Ovary (tissue), 10 donors: ENCODE measurements at places on chromosomes 2 and 18. TPM values are rescaled to one million over a fixed set of nuclear protein-coding genes. Genes with fewer than 3 reads are reported as not detected.

DNA sequence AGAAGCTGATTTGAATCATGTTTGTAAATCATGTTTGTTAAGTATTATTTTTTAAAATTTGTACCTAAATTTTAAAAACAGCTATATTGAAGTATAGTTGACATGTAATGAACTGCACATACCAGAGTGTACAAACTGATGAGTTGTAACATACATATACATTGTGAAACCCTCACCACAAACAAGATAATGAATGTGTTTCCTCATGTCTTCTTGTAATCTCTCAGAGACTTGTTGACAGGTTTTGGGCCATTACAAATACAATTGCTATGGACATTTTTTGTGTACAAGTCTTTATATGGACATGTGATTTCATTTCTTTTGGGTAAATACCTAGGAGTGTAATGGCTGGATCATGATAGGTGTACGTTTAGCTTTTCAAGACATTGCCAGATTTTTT lies 21.5 kb downstream of the WDR43 start:
- DNase-seq = no peak

- no peak for DNase-seq
Measured at GRCh38 chr2:84999553-84999955, 28.6 kb downstream of the KCMF1 start.

DNA sequence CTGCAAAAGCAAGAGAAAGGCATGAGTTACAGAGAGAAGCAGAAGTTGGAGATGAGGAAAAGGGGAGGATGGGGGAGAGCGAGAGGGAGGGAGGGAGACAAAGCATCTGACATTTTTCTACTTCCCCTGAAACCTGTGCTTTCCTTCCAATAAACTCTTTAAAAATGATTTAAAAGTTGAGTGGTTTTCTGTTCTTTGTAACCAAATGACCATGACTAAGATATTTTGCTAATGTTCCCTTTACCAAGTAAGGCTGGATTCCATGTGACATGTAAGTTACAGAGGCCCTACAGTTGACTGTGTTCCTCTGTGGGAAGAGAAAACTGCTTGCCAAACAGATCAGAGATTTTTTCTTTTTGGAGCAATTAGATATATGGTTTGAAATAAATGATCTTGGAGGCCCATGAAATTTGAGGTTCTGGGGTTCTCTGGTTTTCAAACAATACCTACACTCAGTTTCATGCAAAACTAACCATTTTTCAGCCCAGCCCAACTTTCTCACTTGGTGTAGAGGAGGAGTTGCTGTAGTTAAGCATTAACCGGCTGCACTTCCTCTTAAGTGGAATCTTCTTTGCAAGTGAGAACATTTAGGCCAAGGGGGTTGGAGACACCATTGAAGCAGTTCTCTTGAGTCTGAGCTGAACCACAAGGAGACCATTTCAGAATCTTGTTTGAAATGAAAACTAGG lies 34.5 kb downstream of the INSIG2 start:
- no peak for DNase-seq

GRCh38 chr18:71168557-71169145 lies 879.8 kb downstream of the SOCS6 start:
- no peak for DNase-seq

DNA sequence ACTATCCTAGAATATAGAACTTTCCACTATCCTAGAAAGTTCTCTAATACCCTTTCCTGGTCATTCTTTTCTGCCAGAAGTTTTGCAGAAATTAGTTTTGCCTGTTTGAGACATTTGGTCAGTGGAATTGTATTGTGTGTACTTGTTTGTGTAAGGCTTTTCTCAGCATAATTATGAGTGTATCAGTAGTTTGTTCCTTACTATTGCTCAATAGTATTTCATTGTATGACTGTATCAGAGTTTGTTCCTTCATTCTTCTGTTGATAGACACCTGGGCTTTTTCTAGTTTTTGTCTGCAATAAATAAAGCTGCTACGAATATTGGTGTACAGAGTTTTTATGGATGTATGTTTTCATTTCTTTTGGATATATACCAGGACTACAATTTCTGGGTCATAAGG lies 27.2 kb downstream of the CCDC138 start:
- no peak for DNase-seq

DNA sequence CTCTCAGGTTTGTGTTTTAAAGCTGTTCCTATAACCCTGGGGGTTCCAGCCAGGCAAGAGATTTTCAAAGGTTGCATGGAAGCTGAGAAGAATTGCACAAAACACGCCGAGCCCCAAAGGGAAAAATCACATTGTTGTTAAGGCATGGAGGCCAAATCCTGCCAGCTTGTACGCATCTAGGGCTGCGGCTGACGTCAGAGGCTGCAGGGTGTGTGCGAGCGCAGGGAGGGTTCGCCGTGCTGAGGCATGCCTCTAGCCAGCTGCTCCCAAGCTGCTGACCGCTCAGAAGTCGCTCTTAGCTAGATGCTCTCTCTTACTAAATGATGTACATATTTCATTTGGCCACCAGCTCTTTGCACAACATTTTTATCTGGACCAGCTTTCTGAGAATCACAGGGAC lies 191.8 kb downstream of the LPIN1 start:
- DNase-seq = peak; percentile 82

DNA sequence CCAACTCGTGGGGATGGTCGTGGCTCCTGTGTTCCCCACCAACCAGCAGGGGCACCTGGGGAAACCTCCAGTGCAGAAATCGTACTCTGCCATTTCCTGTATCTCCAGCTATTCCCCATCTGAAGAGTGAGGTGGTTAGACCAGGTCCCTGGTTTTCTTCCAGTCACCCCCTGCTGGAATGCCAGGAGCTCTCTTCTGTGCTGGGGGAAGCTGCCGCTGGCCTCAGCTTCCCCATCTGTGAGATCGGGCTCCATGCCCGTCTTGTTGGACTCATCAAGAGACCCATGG lies 119.7 kb downstream of the INHBB start:
- no peak for DNase-seq

GRCh38 chr2:11777066-11777782 lies 30.8 kb downstream of the LPIN1 start:
- no peak for DNase-seq

- no peak for DNase-seq
Measured at GRCh38 chr18:34611904-34612303, 98.2 kb upstream of the DTNA start.

DNA sequence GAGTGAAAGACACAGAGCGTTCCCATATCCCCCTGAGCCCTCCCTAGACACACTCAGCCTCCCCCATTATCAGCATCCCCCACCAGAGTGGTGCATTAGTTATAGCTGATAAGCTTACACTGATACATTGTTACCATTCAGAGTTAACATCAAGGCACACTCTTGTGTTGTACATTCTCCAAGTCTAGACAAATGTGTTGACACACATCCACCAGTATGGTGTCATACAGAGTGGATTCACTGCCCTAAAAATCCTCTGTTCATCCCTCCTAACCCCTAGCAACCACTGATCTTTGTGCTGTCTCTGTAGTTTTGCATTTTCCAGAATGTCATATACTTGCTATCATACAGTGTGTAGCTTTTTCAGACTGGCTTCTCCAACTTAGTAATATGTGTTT lies 78.0 kb upstream of the RPL31 start:
- DNase-seq = no peak

GRCh38 chr18:9488538-9488937 lies 13.2 kb downstream of the RALBP1 start:
- no peak for DNase-seq

GRCh38 chr2:21011876-21012556 lies 31.9 kb downstream of the APOB start:
- no peak for DNase-seq

- DNase-seq = no peak
Measured at GRCh38 chr2:188220535-188220934, 71.1 kb upstream of the GULP1 start.

- DNase-seq = no peak
Measured at GRCh38 chr2:80147690-80148089, 156.9 kb downstream of the LRRTM1 start.

DNA sequence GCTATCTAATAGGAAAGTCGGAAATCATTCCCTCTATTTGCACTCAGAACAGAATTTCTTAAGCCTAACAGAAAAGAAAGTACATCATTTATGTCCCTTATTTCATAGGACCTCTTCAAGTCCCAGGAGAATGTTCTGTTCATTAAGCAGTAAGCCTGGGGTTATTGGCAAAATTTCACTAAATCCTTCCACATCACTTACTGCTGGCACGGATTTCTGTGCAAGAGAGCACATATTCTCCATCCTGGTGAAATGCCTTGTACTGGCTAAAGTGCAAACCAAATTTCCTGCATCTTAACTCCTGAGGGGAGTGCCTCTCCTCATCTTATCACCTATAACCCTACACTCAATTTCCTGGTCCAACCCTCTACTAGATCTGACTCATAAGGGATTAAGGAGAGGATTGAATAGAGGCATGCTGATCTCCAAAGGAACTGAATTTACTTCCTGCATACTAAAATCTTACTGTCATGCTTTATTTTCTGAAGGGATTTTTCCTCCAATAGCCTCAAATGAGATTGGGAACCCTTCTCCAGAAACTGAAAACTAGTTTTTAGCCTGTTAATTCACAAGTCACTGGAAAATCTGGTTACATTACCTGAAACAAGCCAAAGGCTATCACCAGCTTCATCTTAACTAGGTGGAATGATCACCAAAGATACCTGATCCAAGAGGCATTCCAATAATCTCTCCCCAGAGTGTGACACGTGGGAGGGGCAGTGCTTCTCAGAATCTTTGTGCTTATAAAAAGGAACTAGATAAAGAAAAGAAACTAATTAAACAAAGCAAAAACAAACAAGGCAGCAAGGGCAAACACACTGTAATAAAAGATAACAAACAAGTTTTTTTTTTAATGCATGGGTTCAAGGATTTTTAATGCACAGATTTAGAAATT lies 311.1 kb downstream of the NR4A2 start:
- no peak for DNase-seq

DNA sequence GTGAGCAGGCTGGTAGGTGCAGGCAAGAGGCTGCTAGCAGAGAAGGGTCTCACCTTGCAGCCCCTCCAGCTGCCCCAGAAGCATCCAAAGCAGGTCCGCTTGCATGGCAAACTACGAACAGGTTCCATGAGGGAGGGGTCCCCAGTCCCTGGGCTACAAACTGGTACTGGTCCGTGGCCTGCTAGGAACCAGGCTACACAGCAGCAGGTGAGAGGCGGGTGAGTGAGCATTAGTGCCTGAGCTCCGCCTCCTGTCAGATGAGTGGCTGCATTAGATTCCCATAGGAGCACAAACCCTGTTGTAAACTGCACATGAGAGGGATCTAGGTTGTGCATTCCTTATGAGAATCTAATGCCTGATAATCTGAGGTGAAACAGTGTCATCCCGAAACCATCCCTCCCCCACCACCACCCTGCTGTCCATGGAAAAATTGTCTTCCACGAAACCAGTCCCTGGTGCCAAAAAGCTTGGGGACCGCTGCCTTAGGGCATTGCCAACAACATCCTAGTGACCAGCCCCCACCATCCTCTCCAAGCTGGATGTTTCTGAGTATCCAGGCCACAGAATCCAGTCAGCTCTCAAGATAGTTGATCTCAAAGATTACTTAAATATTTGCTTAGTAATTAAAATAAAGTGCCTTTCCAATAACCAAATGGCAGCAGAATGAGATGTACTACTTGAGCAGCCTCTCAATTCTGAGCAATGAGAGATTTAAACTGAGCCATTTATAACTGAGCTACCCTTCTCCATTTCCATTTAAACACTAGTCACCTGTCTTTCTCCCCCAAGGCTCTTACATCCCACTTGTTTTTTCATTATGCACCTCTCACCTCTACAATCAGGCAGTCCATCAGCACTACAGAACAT lies 32.4 kb downstream of the LRP2 start:
- no peak for DNase-seq

DNA sequence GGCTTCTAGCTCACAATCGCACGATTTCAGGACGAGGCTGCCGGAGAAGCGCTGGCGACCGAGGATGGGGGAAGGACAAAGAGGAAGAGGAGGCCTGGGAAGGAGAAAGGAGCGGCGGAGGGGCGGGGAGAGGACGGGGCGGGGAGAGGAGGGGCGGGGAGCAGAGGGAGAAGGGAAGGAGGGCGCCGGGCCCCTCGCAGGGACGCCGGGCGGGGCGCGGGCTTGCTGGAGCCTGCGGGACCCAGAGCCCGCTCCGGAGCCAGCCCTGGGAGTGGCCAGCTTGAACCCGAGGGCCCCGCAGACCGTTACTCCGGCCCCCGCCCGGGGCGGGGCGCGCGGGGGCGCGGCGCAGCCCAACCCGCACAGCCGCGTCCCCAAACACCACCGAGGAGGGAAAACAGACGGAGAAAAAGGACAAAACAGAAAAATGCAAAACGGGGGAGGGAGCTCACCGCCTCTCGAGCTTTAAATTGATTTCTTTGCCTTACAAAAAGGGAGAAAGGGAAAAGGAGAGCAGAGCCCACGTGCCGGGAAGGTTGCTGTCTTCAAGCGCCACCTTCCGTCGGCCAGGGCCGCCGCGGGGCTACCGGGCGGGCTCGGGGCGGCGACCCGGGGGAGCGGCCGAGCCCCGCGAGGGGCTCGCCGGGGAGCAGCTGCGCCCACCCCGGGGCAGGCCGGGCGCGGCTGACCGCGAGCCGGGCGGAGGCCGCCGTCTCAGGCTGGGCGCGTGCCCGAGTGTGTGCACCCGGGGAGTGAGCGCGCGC lies 781 bp upstream of the SOX11 start:
- DNase-seq = no peak

- DNase-seq = no peak
Measured at GRCh38 chr2:190235101-190235500, 84.5 kb downstream of the HIBCH start.

DNA sequence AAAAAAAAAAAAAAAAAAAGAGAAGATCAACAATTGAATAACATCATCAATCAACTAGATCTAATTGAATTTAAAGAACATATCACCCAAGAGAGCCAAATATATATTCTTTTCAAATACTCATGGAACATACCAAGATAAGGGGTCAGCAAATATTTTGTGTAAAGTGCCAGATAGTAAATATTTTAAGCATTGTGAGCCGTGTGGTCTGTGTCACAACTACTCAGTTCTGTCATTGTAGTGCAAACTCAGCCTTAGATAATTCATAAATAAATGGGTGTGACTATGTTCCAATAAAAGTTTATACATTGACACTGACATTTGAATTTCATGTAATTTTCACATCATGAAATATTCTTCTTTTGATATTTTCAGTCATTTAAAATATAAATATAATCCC lies 45.9 kb downstream of the OTX1 start:
- DNase-seq = no peak

Gene IL36RN
- polyA plus RNA-seq = not detected

Gene INSIG2
- polyA plus RNA-seq = 10.9 TPM

Gene DAW1
- polyA plus RNA-seq = 0.11 TPM

Gene CNDP2
- 107 TPM for polyA plus RNA-seq

Gene DNAJC5G
- 0.83 TPM for polyA plus RNA-seq

Gene D2HGDH
- 0.63 TPM for polyA plus RNA-seq

Gene CFAP221
- 0.24 TPM for polyA plus RNA-seq

Gene G6PC2
- not detected for polyA plus RNA-seq

Gene FBXO41
- polyA plus RNA-seq = 2.9 TPM

Gene MROH2A
- polyA plus RNA-seq = not detected

Gene KATNAL2
- 4.3 TPM for polyA plus RNA-seq
